ENCODE measurements at places on chromosomes 4 and X. TPM values are rescaled to one million over a fixed set of nuclear protein-coding genes. Genes with fewer than 3 reads are reported as not detected.

HPSE gene
- total RNA-seq: 0.29 TPM

REPS2 gene
- total RNA-seq: 0.59 TPM

OTUD4 gene
- total RNA-seq: 22.8 TPM

TBX22 gene
- not detected for total RNA-seq

CNOT6L gene
- total RNA-seq: 17.4 TPM

PABPC5 gene
- 3.2 TPM for total RNA-seq

PAK3 gene
- 1.4 TPM for total RNA-seq

HHIP gene
- 0.59 TPM for total RNA-seq

FGF13 gene
- total RNA-seq: not detected

BLTP1 gene
- 136 TPM for total RNA-seq

EIF4E gene
- 105 TPM for total RNA-seq

KLB gene
- not detected for total RNA-seq

RAB40A gene
- total RNA-seq: 0.29 TPM

FGF5 gene
- 7.7 TPM for total RNA-seq

DNA sequence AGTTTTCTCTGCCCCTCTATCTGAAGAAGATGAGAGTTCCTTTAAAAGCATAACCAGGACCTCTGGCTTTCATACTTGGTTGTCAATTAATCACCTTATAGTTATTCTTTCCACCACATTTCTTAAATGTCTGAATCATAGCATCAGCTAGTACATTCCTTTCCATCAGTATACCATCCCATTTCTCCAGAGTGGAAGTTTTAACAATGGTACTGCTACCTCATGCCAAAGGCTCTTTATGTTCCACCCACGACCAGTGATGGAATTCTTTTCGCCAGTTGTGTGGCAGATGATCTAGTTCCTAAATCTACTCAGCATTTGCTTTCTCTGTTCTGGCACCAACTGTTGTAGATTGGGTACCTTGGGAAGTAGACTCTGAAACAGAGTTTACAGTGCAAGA is 379.8 kb downstream of the ZNF674 start:
- DNase-seq: peak; percentile 58

DNA sequence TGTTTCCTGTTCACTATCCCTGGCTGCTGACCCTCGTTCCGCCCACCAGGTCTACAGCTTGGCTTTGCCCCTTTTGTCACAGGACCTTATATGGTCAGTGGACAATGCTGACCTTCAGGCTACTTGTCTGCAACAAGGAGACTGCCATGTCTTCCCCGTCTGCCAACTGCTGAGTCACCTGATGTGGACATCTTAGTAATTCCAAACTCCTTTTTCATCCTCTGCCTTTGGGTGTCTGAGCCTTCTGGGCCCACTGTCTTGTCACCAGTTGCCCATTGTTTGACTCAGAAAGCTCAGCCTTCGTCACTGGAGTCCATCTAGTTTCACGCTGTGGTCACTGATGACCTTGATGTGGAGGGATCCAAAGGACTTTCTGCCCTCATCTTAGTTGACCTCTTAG is 30.2 kb downstream of the GPRIN3 start:
- DNase-seq: no peak

GRCh38 chrX:97787849-97788248 is 904.1 kb downstream of the RPA4 start:
- DNase-seq: no peak

DNA sequence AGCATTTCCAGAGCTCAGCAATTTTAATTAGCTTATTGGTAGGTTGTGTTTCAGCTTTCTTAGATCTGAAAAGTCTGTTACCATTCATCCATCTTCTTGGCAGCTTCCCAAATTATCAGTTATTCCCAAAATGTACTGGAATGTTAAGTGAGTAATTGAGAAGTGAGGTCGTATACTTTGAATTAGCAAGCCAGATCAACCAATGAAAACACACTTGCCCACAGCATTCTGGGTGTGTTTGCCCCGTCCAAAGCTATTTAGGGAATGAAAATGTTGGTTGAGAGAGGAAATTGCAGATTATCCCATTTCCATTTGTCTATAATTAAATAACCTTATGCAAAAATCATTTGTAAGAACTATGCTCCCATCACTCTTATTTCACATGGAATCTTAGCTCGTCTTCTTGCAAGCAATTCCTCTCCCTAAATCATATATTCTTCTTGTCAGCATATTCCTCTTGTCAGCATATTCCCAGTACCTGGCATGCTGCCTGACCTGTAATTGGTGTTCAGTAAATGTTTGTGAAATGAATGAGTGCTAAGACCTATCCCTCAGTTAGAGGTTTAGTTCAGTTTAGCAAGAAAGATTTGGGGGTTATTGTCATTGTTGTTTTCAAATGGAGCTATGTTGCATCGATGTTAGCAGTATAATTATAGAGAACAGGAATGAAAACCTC is 23.3 kb upstream of the ANTXR2 start:
- no peak for DNase-seq

GRCh38 chr4:70277121-70277520 is 34.7 kb downstream of the CSN3 start:
- DNase-seq: no peak

GRCh38 chr4:4419896-4420295 is 33.0 kb downstream of the NSG1 start:
- DNase-seq: no peak

DNA sequence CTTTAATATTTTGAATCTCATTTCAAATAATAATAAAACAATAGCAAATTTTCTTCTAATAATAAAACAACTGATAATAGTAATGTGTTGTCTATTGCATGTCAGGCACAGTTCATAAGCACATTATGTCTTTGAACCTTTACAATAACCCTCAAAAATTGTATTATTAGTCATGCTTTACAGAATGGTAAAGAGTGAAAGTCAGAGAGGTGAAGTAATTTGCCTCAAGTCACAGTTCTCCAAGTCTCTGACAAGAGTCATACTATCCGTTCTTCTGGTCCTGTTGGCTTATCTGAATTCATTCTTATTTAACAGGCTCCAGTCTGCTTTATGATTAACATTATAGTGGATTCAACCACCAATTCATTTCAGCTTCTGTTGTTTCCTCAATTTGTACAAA is 313.0 kb downstream of the AFF2 start:
- no peak for DNase-seq

DNA sequence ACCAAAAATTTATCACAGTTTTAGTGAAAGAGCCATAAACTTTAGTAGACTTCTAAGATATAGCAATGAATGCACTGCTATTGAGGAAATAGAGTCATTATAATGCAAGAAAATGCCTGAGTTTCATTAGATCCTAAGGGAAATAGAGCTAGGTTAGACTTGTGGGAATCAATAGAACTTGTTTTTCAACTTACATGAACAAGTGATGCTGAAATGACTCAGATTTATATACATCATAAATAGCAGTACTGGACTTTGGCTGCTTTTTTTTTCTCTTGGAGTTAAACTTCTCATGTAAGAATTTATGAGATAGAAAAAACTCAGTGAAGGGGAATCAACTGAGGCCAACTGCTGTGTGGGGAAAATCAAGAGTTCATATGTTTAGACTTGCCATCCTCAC is 216.5 kb upstream of the AADAT start:
- no peak for DNase-seq

DNA sequence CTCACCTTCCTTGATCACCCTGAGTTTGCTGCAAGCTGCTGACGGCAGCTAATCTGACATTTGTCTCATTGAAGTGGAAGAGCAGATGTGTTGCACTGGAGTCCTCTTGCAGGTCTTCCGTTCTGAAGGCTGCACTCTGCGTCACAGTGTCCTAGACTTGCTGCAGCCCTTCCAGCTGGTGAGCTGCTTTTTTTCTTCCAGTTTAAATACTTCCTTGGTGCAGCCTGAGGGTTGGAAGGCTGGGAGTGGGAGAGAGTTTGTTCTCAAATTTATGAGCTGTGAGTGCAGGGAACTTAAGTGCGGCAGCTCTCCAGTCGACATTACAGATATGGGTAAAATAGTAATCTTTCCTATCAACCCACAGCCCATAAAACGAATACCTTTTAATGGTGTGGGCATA is 303.6 kb upstream of the FAT1 start:
- peak; percentile 38 for DNase-seq

DNA sequence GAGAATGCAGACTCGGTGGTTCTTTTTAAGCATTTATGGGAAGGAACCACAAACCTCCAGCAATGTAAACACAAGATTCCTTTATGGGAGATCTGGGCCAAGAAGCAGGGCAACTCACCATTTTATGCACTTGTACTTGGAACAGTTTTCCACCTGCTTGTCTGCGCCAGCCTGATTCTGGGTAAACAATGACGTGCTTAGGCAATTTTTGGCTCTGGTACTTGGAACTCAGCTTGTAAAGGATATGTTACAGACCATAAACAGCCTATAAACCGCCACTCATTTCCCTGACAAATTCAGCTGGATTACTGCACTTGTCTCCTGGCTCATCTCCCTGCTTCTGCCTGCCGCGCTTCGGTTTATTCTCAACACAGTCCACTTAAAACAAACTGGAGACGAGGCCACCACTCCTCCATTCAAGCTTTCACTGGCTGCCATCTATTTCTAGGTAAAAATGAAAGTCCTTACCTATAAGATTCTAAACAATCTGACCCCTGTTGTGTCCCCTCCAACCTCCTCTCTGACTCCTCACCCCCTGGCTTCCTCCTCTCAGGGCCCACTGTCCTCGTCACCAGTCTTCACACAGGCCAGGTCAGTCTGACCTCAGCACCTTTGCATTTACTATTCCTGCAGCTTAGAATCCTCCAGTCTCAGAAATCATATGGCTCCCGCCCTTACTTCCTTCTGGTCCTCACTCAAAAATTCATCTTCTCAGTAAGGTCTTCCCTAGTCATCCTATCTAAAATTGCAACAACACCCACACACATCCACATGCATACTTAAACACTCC is 205.9 kb upstream of the GALNT7 start:
- peak; percentile 52 for DNase-seq

GRCh38 chrX:154399527-154400368 is 1.6 kb downstream of the RPL10 start:
- DNase-seq: peak; percentile 73

DNA sequence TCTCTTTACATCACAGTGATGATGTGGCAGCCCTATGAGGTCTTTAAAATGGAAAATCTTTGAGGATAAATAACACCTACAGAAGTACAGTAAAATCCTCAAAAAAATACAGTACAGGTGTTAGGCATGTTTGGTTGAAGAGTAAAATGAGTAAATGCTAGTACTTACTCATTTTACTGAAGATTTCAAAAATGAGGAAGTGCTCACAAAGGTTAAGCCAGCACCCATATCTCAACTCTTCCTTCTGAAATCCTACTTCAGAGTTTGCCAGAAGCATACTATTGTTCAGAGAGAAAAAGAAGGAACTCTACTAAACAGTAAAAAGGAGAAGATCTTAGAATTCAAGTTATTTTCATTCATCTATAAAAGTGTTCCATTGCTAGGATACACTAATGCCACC is 130.9 kb downstream of the CBR4 start:
- no peak for DNase-seq

DNA sequence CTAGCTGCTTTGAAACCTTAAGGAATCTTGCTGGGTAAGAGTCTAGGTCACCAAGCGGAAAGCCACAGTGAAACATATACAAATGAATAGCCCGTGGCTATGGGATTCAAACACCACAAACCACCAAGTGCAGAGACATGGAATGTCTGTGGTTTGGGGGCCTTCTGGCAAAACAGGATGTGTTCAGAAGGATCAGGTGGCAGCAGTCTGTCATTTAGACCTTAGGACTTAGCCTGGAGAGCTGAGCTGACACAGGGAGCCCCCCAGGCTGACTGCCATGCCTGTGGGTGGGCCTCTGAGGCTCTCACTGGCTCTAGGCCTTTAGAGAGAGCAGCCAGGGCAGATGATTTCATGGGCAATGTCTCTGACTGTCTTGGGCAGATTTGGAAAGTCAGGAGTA is 225.6 kb downstream of the FBXW7 start:
- DNase-seq: peak; percentile 2

GRCh38 chr4:24775032-24775605 is 20.3 kb upstream of the SOD3 start:
- DNase-seq: peak; percentile 23

DNA sequence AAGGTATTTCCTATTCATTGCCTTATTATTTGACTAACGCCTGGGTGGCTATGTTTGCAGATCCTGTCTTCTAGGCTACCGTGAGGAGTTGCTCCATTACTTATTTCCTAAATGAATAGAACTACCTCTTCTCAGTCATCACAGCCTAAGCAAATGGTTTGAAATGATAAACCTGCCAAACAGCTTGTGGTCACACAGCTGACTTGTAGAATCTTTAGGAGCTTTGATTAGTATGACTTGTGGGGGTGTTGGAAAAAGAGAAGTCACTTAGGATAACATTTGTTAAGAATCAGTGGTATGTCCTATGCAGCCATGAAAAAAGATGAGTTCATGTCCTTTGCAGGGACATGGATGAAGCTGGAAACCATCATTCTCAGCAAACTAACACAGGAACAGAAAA is 169.3 kb downstream of the PPARGC1A start:
- no peak for DNase-seq

GRCh38 chr4:61182915-61183314 is 17.2 kb upstream of the ADGRL3 start:
- DNase-seq: no peak

DNA sequence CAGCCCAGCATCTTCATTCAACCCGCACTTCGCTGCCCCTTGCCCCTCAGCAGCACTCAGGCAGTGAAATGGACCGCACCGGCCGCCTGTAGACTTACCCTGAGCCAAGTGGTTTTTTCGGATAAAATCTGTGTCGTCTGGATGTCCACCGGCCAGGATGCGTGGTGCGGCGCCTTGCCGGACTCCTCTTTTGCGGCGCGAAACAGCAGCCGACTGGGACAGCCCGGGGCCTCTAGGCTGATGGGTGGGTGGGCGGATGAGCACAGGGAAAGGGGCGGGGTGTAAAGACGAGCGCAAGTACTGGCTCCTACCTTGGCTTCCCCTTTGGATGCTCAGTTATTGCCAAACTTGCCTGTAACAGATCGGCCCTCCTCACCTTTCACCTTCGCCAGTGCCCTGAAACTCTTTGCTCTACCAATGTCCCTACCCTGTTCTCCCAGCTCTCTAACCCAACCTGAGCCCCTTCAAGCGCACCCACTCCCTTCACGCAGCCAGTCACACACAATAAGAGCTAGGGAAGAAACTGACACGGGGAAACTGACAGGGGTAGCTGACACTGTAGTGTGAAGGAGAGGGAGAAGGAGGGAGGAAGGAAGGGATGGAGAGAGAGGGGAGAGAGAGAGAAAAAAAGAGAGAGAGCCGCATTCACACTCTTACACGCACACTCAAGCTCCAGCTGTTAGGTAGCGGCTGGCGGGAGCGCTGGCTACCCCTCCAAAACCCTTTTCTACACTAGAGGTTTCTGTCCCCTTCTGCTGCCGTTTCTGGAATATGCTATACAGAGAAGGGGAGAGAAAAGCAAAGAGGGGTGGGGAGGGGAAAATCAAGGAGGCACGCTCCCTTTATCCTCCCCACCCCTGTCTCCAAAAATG is 559 bp downstream of the TRPC5 start:
- peak; percentile 31 for DNase-seq
